ENCODE measurements at places on chromosomes 5 and 9. TPM values are rescaled to one million over a fixed set of nuclear protein-coding genes. Genes with fewer than 3 reads are reported as not detected.

GRCh38 chr9:135039916-135040645 is 47.4 kb upstream of the OLFM1 start:
- DNase-seq, result no peak

Gene DNM1
- total RNA-seq, result 14.0 TPM

DNA sequence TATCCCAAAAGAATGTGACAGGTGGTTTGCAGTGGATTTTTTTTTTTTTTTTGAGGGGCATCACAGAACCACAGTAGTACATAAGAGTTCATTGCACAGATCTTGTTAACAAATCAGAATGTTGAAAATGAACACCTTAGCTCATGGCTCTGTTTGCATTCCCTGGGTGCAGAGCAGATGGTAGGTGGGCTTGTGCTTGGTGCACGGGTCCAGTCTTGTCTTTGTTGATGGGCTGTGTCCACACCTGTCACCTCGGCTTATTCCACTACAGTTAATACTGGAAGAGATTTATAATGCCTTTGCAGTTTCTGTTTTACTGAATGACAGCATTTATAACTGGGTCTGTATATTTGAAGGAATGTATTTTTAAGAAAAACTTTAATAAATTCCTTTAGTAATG is 146.6 kb downstream of the KDM4C start:
- no peak for DNase-seq

GRCh38 chr5:115432691-115433090 is 111.9 kb downstream of the FEM1C start:
- peak; percentile 83 for DNase-seq

GRCh38 chr5:73442231-73442811 is 6.3 kb downstream of the FOXD1 start:
- no peak for DNase-seq

DNA sequence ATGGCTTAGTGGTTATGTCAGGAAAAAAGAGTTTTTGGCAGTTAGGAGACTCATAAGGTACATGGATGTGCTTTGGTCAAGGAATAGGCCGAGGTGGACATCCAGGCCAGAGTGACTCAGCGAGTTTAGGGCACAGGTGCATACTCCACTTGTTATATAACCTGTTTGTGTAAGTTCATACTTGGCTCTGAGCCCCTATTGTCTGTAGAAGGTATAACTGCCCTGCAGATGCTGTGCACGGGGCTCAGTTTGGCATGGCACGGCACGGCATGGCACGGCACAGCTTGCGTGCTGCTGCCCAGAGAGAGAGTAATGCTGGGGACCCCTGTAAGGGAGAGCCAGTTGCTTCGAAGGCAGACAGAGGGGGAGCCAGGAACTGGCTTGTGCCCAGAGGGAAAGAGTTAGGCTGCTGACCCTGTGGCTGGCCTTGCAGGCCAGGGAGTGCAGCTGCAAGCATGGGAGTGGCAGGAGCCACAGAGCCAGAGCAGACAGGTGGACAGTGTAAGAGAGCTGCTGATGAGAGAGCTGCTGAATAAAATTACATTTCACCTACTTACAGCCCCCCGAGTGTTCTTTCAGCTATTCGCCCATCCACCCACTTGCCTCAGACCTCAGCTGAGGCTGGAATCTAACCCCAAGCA is 32.2 kb downstream of the GCNT4 start:
- no peak for DNase-seq

DNA sequence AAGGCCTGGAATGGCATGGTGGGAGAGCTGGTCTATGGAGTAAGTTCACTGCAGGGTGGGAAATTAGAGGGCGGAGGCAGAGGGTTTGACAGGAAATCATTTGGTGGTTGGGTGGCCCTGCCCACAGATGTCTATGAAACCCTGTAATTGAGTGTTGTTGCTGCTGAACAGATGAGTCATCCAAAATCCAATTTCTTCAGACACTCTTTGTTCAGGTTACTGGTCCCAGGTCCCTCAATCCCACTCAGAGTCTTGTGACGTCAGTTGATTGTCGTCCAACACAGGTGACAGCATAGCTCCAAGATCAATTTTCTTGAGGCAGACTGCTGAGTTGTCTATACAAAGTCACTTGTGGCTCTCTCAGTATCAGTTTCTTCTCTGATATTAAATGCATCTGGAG is 208.6 kb downstream of the GRIA1 start:
- peak; percentile 19 for DNase-seq

GRCh38 chr9:133109931-133110650 is 10.9 kb downstream of the RALGDS start:
- DNase-seq, result no peak

Gene NR5A1
- not detected for total RNA-seq

DNA sequence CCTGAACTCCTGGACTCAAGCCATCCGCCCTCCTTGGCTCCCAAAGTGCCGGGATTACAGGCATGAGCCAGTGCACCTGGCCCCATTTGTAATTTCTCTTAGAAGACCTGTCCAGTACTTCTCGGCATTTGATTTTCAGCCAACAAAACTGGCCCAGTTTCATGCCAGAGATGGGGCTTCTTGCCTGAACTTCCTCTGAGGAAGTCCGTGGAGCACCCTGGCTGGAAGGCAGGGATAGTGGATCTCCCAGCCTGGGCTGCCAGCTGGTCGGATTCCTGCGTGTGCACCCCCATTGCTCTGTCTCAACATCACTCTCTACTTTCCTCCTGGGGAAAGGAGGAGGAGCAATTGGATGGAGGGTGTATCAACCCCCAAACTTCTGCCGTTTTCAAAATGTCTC is 39.0 kb downstream of the FAM78A start:
- no peak for DNase-seq

DNA sequence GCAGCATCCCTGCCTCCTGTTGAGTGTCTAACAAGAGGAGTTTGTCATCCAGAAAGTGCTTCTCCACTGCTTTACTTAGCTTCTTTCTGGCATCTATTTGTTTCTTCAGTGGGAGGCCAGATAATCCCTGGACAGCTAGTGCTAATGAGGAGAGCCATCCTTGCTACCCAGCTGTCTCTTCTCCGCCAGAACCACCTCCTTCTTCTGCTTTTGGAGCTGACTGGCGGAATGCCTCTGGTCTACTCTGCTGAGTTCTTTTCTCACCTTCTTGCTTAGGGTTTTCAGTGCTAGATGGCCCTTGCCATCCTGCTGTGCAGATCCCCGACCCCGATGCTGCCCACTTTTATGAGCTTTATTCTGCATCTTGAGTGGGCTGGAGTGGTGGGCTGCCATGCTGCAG is 145.8 kb downstream of the GPBP1 start:
- DNase-seq, result no peak

Gene S100Z
- not detected for total RNA-seq

GRCh38 chr9:107266624-107267368 is 16.3 kb upstream of the RAD23B start:
- no peak for DNase-seq

- peak; percentile 30 for DNase-seq
Observed at GRCh38 chr5:7877851-7878250, 8.9 kb downstream of the MTRR start.

DNA sequence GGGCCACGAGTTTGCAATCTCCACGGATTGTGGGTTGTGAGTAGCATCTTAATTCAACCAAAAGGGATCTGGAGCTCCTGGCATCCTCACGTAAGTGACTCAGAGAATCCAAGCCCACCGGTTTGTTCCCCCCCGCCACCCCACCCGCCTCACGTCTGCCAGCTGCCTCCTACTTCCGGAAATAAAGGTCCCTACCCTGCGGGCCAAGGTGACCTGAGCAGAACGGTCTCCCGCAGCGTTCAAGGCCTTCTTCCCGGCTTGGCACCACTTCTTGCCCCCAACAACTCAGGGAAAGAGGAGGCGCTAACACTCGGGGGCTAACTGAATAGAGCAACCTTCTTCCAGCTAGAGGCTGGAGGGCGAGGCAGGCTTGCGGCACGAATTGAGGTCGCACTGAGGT is 8.8 kb upstream of the GPRIN1 start:
- DNase-seq, result peak; percentile 14

Gene REEP2
- 0.32 TPM for total RNA-seq

GRCh38 chr5:51685419-51685818 is 302.2 kb downstream of the ISL1 start:
- DNase-seq, result no peak

Gene PTGR1
- 111 TPM for total RNA-seq

- DNase-seq, result no peak
Observed at GRCh38 chr9:75609401-75609800, 281.1 kb upstream of the PCSK5 start.

GRCh38 chr5:53819482-53819881 is 259.0 kb downstream of the NDUFS4 start:
- DNase-seq, result no peak

- DNase-seq, result no peak
Observed at GRCh38 chr9:95953986-95954385, 78.5 kb downstream of the ERCC6L2 start.

Gene LHX6
- 0.05 TPM for total RNA-seq

DNA sequence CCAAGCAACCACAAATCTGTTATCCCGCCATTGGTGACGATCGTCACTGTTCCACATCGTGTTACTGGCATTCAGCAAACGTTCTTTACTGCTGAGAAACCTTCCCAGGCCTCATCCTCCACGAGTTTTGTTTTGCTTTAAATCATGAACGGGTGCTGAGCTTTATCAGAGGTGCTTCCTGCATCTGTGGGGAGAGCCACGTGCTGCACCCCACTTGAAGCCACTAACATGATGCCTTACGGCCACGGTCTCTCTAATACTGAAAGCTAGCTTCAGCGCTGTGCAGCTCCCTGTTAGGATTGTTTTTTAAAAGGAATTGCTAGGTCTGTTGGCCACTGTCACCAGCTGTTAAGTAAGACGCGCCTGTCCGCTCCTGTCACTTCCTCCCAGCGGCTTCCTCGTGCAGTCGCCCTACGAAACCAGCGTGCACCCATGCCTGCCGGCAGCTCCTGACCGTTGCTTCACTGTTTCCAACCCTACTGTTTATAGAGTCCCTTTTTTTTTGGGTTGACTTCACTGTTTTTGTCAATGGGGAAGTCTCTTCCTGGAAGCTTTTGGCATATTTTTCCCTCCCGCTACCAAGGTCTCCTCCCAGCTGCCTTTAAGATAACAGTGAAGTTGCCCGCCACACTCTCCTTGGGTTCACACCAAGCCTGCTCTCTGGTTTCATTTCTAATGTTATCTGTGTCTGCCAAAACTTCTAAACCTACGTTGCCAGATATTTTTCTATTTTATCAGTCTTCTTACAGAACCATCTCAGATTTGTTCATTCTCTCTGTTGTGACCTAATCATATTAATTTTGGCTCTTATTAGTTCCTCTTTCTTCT is 20.3 kb downstream of the LPCAT1 start:
- DNase-seq, result no peak

Gene GABRP
- not detected for total RNA-seq
